Sigmoid colon (tissue), 7 donors: ENCODE measurements at places on chromosomes 12 and 14. TPM values are rescaled to one million over a fixed set of nuclear protein-coding genes. Genes with fewer than 3 reads are reported as not detected.

TAS2R13 gene
- 2.8 TPM for total RNA-seq

DNA sequence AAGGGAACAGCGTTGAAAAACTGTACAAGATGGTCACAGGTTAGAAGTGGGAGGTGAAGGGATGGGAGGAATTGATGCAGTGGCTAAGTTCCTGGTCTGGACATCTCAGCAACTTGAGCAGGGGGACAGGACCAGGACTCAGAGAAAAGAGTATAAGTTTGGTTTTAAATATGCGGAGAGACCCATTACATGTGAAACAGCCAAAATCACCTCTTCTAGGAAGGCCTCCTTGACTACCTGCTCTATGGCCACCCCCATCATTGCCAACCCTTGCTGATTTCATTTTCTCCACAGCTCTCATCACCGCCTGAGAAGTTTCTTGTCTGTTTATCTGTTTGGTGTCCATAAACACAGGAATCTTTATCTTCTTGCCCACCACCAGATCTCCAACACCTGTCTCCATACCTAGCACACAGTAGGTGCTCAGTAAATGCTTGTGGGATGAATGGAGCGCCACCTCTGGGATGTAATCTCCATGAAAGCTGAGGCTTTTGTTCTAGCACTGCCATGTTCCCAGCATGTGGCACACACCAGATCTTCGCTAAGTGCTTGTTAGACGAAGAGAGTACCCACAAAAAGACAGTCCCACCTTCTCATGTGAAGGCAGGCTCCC, 11.2 kb upstream of the PHETA1 start:
- no peak for DNase-seq

CD163L1 gene
- total RNA-seq = 3.9 TPM

- peak; percentile 63 for DNase-seq
These were observed 3.9 kb downstream of the CD63 start for GRCh38 chr12:55724940-55725309.

OR10G3 gene
- total RNA-seq = not detected

GRCh38 chr12:24565300-24565699, 383.6 kb downstream of the BCAT1 start:
- DNase-seq = no peak

GABARAPL1 gene
- total RNA-seq = 96.7 TPM

TAS2R19 gene
- 5.0 TPM for total RNA-seq

- DNase-seq = no peak
These were observed 138.4 kb downstream of the STXBP6 start for GRCh38 chr14:24911324-24912109.

DNA sequence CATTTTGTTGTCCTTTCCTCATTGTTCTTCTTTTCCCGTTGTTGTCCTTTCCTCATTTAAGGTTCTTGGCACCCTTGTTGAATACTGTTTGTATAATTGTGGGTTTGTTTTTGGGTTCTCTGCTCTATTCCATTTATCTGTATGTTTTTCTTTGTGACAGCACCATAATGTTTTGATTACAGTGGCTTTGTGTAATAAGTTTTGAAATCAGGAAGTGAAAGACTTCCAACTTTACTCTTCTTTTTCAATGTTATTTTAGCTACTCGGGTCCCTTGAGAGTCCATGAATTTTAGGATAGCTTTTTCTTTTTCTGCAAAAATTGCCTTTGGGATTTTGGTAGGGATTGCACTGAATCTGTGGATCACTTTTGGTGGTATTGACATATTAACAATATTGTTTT, 28.1 kb downstream of the ETNK1 start:
- DNase-seq = no peak

DNA sequence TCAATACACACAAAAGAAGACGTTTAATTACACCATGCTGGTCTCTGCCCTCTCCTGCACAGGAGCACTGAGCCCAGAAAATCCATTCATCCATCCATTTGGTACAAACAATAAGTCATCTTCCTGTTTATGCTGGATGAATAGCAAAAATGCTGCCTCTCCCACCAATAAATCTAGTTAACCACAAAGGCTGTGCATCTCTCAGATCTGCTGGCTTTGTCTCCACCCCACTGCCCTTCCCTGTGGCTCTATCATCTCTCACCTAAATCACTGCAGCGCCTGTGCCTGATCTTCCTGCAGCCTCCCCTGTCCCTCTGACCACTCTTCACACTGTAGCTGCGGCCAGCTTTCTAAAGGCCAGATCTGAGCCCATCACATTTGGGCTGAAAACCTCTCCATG, 72.9 kb upstream of the DDX11 start:
- DNase-seq = no peak

DNA sequence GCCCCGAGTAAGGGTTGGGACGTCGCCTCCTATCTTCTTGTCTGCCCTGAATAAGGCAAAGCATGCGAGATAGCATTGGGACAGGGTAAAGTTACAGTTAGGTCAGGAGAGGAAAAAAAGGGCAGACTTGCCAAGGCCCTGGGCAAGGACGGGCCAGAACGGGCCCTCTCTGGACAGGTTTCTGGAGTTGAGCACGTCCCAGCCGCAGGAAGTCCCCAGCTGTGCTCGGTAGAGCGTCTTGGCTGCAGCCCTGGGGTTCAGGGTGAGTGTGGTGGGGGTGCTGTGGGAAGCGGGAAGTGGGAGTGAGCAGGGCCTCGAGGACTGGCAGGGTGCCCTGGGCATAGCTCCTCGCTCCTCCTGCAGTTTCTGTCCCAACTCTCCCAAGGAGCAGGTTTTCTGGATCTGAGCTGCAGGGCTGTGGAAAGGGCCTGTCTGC, 5.4 kb downstream of the RPS6KL1 start:
- peak; percentile 89 for DNase-seq

GRCh38 chr12:108814462-108815211, 42.7 kb downstream of the SSH1 start:
- DNase-seq = no peak

DNA sequence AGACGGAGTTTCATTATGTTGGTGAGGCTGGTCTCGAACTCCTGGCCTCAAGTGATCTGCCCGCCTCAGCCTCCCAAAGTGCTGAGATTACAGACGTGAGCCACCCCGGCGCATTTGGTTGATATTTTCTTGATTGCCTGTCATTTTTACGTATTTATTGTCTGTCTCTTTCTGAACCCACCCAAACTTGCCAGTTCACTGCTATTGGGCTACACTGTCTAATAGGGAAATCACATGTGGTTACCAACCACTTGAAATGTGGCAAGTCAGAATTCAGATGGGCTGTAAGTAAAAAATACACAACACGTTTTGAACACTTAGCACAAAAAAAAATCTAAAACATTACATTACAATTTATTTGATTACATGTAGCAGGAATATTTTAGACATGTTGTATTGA, 2.1 kb downstream of the WSB2 start:
- DNase-seq = no peak

- peak; percentile 81 for DNase-seq
These were observed 608 bp downstream of the PTGES3 start for GRCh38 chr12:56687223-56688128.

DNA sequence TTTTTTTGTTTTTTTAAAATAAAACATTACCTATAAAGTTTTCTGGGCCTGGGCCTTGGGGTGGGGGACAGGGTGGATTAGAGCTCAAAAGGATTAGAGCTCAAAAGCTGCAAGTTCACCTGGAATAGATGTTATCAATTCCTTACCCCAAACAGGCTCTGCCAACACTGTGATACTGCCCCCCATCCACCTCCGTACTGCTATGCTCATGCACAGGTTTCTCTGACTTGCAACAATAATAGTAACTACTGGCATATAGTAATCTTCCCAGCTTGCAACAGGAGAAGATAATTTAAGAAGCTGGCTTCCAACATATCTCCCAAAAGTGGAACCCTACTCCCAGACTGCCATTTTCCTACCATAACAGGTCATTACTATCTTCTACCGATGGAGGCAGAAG, 51.3 kb upstream of the SLCO1C1 start:
- no peak for DNase-seq

GRCh38 chr12:92408072-92408900, 262.6 kb upstream of the BTG1 start:
- no peak for DNase-seq

MYH7 gene
- not detected for total RNA-seq

DNA sequence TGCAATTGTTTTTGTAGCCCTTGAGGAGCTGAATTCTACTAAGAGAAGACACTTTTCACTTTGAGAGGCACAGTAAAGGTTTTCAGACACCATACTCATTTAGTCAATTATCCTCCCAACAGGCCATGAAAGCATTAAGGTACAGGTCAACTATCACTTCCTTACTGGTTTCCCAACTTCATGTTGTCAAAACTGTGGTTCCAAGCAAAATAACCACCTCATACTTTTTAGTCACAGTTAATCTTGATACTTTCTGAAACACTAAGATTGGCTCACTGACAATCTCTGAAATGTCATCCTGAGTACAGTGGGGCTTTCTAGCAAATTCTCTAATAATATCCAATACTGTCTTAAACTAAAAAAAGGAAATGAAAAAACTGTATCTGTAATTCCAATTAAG, 71.7 kb downstream of the SLC2A13 start:
- no peak for DNase-seq

DNA sequence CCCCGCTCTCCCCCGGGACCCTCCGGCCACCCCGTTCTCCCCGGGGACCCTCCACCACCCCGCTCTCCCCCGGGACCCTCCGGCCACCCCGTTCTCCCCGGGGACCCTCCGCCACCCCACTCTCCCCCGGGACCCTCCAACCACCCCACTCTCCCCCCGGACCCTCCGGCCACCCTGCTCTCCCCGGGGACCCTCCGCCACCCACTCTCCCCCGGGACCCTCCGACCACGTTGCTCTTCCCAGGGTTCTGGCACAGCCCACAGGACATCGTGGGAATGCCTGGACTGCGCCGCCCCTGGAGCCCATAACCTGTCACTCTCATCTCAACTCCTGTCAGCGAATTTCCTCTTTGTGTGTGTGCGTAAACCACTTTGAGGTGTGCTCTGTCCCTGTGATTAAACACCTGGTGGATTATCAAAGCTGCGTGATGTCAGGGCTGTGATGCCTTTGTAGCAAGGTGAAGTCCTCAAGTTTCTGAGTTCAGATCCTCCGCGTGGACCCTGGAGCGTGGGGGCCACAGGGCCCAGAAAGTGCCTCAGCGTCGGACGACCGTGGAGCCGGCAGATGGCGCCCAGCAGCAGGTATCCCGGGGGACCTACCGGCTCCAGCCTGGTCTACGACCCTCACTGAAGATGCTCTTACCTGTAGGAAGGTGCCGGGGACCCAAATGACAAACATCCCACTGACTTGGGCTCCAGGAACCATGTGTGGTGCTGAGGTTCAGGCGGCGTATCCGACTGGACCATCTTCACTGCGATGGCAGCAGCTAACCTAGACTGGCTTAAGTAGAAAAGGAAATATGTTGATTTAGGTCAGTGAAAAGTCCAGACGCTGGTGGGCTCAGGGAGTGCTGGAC, 63.2 kb upstream of the GALNT9 start:
- DNase-seq = no peak

- DNase-seq = no peak
These were observed 392.0 kb downstream of the LRIG3 start for GRCh38 chr12:58528271-58528670.

AQP6 gene
- total RNA-seq = 0.49 TPM

PZP gene
- total RNA-seq = 0.28 TPM

DNA sequence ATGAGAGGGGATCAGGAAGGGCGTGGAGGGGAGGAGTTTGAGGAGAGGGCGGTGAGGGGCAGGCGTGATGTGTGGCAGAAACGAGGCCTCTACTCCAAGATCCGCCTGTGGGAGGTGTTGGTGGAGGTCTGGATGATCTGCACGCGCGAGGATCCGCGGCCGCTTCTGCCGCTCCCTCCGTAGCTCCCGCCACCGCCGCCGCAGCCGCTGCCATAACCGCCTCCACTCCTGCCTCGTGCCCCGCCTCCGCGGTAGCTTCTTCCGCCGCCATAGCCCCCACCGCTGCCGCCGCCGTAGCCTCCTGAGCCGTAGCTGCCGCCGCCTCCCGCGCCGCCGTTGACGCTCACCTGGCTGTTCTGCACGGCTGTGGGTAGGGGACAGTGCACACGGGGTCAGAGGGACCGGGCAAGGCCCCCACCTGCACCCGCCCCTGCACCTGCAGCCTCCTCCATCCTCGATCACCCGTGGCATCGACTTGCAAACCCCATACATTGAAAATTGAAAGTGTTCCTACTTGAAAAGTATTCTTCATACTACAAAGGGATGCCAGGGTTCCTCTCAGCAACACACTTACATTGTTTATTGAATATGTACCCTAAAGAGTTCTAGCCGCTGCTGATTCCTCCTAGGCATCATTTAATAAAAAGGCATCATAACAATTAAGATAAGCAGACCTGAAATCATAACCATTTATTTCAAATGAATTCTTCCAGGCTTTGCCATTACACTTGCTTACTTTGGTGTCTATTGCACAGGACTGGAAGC, 11.1 kb upstream of the KRT1 start:
- DNase-seq = no peak

DNA sequence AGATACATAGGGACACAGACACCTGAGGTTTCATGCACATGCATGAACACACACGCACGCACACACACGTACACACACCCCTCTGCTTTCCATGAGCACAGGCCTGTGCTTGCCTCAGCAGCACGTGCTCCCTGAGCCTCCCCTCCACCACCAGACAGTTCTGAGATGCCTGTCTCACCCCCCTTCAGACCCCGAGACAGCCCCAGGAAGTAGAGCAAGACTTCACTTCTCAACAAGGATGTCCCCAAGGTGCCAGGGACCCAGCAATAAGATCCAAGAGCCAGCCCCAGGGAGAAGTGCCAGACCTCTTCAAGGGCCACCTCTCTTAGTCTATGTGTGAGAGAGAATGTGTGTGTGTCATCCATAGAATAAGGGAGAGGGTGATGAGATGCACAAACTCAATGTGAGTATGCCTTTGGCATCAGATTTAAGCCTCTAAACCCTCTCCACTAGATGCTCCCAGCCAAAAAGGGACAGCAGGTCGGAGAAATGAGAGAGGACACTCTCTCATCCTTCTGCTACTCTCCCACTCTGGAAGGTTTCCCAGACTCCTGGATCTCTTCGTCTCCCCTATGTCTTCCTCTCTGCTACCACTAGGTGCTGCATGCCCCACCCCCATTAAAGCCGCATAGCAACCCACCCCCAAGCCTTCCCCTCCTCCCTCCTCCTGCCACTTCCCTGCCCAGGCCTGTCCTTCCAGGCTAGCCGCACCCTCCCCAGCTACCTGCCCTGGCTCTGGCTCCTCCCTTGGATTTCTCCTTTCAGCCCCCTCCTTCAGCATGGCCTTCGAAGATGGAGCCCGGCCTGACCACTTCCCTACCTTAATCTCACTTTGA, 7.7 kb downstream of the RARG start:
- no peak for DNase-seq

DNA sequence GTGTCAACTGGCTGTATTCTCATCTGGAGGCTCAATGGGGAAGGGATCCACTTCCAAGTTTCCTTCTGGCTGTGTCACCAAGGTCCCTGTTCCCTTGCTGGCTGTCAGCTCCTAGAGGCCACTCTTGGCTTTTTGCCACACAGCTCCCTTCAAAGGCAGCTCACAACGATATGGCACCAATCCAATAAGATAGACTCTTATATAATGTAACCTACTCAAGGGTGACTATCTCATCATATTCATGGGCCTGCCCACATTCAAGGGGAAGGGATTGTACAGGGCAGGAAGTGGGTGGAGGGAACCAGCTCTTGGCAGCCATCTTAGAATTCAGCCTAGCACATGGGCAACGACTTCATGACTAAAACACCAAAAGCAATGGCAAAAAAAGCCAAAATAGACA, 98.7 kb upstream of the PLXNC1 start:
- DNase-seq = no peak

- DNase-seq = no peak
These were observed 2.8 kb upstream of the PYROXD1 start for GRCh38 chr12:21434699-21435098.
